ENCODE measurements at places on chromosomes 12 and 14.
A peak's percentile ranks its signal among the peaks of the same experiment; 100 is the strongest.

- peak; percentile 18 for DNase-seq
Measured at GRCh38 chr12:71636704-71637115, 26.9 kb downstream of the ZFC3H1 start.

DNA sequence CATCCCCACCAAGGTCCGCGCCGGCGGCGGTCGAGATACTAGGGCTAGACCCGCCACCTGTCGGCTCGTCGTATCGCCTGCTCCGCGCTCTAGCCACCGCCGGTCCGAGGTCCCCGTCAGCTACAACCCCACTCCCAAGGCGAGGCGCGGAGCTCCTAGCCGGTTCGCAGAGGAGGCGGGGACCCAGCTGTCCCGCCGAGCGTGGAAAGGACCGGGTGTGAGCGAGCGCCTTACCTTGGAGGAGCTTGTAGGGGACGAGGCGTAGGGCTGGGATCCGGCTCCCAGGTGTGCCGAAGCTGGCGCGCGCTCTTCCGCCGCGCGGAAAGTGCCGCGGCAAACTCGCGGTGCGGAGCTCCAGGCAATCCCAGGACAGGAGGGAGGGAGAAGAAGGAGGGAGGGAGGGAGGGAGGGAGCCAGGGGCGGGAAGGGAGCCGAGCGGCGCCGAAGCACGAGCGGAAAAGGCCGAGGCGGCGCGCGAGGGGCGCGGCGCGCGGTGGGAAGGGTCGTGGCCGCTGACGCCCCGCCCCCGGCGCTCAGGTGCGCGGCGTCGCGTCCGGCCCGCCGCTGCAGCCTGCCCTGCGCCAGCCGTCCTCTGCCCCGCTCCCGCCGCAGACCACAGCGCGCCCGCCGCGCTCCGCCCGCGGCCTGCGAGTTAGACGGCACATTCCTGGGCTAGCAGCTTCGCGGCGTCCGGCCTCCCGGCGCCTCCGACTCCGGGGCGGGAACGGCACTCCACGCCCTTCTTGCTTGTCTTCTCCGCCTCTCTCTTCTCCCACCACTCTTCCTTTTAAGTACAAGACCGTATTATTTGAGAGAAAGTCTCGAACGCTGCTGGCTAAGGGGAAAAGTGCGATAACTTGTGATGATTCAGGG is at the start of gene PAWR:
TSS of gene PAWR (minus strand) at position 327 of the 873 bp plus-strand sequence. CDS start 720 bp downstream, outside the sequence.
- peak; percentile 74 for DNase-seq

- no peak for DNase-seq
Measured at GRCh38 chr12:14961466-14962152, at the start of gene ARHGDIB. TSS of gene ARHGDIB (minus strand) at chr12:14961601. CDS start at chr12:14950712, 10,889 bp downstream.

DNA sequence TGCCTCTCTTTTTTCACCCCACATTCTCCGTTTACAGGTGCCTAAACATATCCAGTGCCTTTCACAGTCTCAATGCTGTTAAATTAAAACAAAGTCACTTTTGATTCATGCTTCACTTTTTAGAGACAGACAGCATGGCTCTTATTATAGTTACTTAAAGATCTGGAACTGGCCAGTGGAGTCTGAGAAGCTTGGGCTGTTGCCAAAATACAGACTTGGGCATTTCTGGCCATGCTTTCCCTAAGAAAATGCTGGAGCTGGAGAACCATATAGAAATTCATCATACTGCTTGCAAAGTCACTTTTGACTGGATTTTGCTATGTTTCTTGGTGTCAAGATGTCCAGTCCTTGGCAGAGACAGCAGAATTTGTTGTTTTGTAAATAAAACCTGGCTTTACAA is 12.2 kb upstream of the GPR68 start:
- no peak for DNase-seq

- DNase-seq, result no peak
Measured at GRCh38 chr12:51906430-51907082, 748 bp upstream of the ACVRL1 start.

DNA sequence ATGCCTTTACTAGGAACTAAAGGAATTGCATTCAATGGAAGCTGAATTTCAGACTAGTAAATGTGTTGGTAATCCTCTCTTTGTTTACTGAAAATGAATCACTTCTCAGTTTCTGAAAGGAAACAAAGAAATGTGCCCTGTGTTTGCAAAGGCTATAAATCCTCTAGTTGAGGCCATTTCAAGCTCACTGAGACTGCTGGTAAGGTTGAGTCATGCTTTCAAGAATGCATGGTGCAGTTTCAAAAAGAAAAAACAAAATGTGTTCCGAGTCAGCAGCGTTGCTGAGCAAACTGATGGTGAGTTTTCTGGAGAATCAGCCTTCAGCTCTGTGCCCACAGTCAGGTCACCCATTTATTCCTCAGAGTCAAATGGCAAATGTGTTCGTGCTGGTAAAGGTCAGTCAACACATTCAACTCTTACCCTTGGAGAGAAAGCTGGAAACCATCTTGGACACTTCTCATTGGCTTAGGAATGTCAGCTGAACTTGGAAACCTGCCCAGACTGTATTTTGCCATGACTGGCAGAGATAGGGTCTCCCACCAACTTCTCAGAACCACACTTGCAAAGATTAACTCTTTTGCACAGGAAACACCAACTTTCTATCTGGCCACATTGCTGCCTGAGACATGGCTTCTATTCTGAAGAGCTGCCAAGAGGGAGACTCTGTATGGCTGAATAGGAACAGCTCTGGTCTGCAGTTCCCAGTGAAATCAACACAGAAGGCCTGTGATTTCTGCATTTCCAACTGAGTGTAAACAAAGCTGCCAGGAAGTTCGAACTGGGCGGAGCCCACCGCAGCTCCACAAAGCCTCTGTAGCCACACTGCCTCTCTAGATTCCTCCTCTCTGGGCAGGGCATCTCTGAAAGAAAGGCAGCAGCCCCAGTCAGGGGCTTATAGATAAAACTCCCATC is 484.4 kb downstream of the ATP23 start:
- DNase-seq, result no peak

GRCh38 chr12:127162902-127163301 is 1104.1 kb upstream of the TMEM132C start:
- DNase-seq, result no peak

DNA sequence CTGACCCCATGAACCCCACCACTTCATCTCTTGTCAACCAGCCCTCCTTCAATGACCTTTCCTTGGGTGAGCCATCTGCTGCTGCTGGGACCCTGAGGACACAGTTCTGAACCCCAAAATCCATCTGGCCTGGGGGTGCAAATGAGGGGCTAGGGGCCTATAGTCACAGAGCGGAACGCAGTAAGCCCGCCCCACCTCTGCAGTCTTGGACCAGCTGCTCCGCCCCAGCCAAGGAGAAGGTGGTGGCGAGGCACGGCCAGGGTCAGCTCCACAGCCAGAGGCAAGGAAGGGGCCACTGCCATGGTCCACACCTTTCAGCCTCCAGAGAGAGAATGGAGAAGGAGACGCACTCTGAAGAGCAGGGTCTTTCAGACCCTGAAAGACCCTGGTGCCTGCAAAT is 5.1 kb downstream of the TMEM179 start:
- DNase-seq, result no peak

DNA sequence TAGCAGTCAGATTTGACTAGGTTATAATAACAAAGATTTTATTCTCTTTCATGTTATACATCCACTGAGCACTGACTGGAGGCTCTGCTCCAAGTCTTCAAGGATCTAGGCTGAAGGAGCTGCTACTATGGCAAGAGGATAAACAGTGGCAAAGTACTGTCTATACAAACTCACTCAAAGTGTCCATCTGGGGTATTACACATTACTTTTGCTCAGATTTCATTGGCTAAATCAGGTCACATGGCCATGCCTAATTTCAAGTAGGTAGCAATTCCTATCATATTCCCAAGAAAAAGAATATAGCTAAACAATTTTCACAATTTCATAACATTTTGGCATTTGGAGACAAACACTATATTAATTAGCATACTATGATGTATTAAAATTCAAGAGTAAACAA is 40.9 kb downstream of the CDK17 start:
- no peak for DNase-seq

GRCh38 chr12:49367381-49368239 is at the start of gene SPATS2:
TSS of gene SPATS2 (plus strand) at chr12:49367462. CDS start at chr12:49461013, 93,551 bp downstream.
- no peak for DNase-seq

GRCh38 chr14:52365071-52365470 is 51.0 kb downstream of the PTGER2 start:
- no peak for DNase-seq

GRCh38 chr12:57194253-57194652 is 22.3 kb upstream of the NXPH4 start:
- no peak for DNase-seq

GRCh38 chr12:3896356-3896755 is 23.2 kb upstream of the PARP11 start:
- DNase-seq, result no peak

GRCh38 chr12:132315951-132316350 is 13.4 kb downstream of the GALNT9 start:
- no peak for DNase-seq

GRCh38 chr14:34104489-34105397 is 153.9 kb upstream of the EGLN3 start:
- DNase-seq, result no peak

GRCh38 chr14:100473249-100473648 is 114.0 kb downstream of the BEGAIN start:
- DNase-seq, result no peak

GRCh38 chr12:89662623-89663022 is 46.0 kb downstream of the ATP2B1 start:
- no peak for DNase-seq

GRCh38 chr14:24056800-24057184 is 5.0 kb downstream of the CARMIL3 start:
- DNase-seq, result no peak

DNA sequence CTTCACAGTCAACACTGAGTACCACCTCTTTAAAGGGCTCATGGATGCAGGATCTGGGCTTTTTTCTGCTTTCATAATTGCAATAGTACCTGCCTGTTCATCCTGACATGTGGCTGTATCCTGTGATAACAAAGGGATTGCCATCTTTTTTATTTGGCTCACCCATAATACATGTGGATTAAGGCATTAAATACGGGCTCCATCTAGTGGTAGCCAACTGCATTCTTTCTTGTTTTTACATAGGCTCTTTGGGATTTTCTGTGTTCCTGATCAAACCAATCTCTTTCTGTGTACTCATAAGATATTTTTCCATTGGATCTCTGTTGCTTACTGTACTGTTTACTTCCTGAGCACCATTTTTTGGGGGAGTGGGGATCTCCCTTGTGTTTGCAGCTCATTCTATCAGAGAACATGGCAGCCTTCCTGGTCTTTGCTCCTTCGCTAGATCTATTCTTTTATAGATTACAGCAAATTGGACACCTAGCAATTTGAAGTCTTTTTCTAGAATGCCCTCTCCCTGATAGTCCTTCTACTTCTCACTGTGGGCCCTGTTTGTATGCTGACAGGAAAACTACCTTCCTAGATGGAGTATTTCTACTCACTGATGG is 723.4 kb upstream of the MDGA2 start:
- peak; percentile 18 for DNase-seq

- no peak for DNase-seq
Measured at GRCh38 chr12:102498471-102498870, 18.1 kb upstream of the IGF1 start.

GRCh38 chr12:132491761-132492378 is 1.9 kb downstream of the FBRSL1 start:
- DNase-seq, result no peak

- no peak for DNase-seq
Measured at GRCh38 chr12:49825971-49826421, 2.2 kb downstream of the NCKAP5L start.

DNA sequence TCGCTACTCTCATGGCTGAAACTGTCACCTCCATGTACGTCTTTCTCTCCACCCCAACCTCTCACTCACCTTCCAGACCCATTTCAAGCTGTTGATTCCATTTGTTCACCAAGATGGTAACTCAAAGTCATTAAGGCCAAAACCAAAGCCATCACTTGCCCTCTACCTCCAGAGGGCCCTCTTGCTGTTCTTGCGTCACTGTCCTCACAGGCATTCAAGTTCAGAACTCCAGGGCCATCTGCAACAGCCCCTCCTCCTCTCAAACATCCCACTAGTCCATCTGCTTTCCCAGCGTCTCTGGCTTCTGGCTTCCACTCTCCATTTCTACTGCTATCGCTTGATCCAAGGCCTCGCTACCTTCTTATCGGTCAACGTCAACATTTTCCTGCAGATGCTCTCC is 74.5 kb downstream of the VWF start:
- DNase-seq, result no peak

DNA sequence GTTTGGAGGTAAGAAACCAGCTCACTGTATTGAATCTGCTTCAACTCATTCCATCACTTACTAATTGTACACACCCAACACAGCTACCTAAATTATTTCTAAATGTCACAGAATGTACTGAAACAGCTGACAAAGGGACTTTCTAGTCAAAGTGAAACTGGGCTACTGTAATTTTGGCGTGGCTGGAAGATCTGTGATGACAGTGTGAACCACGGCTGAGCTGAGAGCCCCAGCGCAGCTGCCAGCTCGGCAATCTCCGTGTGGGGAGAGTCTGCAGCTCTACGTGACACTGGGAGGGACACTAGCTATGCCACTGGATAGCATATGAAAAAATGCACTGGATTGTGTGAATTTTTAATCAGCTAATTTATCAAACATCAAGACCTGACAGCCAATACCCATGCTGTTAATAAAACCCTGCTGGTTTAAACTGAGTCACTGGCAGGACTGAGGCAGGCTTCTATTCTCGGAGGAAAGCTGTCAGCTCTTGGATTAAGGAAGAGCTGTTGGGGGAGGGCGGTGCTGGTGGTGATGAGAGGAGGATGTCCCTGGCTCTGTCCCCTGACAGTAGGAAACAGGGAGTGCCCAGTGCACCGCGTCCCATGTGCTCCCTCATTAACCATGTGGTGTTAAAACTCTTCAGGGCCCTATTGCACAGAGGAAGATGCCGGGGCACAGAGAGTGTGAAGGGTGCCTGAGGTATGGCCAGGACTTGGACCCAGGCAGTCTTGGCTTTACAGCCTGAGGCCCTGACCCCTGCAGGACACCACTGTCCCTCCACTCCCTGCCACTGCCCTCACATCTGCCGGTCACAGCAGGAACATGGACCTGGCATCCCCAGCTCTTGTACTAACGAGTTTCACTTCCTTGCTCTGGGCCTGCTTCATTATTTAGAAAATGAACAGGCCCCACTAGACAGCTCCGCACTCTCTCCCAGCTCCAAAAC is 13.3 kb downstream of the SLC15A4 start:
- DNase-seq, result no peak

GRCh38 chr14:90903101-90903500 is 86.9 kb upstream of the TTC7B start:
- peak; percentile 11 for DNase-seq

DNA sequence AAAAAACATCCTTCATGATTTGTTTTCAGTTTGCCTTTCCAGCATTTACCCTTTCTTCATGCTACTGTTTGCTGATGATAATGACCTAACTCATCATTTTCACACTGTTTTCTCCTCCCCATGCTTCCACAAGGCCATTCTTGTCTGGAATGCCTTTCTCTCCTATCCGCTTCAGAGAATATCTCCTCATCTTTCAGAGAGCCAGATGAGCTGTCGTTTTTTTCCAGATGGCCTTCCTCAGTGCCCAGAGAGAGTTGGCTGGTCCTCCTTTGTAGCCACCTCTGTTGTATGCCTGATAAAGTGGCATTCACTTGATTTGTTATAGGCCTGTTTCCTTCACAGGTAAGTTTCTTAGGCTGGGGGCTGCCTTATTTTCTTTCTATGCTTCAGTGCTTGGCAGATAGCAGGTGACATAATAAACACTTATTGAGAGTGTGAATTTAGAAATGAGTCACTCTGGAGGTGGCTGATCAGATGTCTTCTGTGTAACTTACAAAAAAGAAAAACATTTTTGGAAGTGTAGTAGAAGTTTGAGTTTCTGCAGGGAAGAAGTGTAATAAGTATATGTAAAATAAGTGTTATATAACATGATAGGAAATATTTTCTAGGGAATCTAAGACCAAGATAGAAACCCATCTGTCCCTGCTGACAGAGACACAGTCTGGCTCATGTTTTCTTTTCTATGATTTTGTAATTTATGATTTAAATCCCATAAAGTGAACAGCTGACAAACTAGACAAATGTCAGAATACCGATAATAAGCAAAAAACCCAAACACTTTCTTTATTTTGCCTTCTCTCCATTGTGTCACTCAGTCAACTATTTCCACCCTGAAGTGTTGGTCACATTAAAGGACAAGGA is 174.5 kb downstream of the DACT1 start:
- DNase-seq, result no peak
